ENCODE measurements at places on chromosomes 4 and X.

DNA sequence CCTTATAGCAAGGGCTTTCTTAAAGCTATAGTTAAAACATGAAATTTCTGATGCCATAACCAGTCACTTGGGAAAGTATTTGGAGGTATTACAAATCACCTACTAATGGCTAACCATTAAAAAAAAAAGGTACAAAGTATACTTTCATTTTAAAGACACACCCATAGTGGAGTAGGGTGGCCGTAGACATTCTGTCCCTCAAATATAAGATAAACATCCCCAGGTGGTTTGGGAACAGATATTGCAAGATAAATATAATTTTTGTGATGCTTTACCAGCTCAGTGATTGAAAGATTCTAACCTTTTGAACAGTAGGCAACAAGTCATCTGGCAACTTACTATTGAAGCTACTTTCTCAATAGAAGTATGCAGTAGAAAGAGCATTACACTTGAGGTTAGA, 6.2 kb upstream of the FAT1 start:
- no peak for DNase-seq

DNA sequence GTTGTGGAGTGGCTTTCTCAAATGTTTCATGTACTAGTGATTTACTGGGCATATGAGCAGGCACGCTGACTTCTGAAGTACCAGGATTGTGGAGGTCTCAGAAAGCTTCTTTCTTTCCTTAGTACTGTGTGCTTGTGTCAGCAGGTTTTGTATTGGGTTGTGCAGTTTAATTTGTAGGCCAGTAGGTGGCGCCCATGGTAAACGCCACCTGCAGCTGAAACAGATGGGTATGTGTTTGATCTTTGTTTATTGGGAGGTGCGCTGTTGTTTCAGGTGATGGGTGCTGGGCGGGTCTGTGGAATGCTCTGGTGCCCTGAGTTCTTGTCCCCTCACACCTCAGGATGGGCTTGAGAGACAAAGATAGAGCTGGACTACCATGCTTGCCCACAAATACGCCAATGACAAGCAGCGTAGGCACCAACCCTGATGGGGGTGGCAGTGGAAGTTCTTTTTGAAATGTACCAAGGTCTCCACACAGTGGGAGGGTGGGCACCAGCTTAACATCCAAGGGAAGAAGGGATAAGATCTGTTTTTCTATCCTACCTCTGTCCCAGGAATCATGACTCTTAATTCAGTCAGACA, 141.5 kb downstream of the RPS6KA6 start:
- DNase-seq: peak; percentile 0

GRCh38 chrX:110588164-110588563, 207.5 kb downstream of the CHRDL1 start:
- DNase-seq: no peak

DNA sequence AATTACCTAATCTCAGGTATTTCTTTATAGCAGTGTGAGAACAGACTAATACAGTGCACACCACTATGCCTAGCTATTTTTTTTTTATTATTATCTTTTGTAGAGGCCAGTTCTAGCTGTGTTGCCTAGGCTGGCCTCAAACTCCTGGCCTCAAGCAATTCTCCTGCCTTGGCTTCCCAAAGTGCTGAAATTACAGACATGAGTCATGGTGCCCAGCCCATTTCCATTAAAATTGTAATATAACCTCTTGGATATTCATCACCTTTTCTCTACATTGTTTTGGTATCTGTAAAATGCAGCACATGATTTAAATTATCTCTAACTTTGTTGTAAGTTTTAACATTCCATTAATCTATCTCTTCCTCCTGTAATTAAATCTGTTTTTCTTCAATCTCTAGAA, 2052.9 kb downstream of the ARAP2 start:
- DNase-seq: no peak

DNA sequence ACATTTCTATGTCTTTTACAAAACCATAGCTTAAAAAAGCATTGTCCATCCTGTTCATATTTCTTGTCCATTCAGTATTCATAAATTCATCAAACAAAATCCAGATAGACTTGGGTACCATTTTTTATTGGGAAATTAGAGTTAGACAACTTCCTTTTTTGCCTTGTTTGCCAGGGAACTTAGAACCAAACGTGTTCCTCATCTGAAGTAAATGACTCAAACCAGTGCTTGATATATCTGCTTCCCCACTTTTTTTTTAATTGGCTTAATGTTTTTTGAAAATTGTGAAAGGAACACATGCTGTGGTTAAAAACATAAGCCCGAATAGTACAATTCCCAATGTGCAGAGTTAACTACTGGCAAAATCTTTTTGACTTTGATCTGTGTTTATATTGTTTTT, 44.2 kb downstream of the DLG3 start:
- no peak for DNase-seq

- peak; percentile 82 for DNase-seq
Observed at GRCh38 chrX:79107891-79108718, 36.4 kb upstream of the GPR174 start.

DNA sequence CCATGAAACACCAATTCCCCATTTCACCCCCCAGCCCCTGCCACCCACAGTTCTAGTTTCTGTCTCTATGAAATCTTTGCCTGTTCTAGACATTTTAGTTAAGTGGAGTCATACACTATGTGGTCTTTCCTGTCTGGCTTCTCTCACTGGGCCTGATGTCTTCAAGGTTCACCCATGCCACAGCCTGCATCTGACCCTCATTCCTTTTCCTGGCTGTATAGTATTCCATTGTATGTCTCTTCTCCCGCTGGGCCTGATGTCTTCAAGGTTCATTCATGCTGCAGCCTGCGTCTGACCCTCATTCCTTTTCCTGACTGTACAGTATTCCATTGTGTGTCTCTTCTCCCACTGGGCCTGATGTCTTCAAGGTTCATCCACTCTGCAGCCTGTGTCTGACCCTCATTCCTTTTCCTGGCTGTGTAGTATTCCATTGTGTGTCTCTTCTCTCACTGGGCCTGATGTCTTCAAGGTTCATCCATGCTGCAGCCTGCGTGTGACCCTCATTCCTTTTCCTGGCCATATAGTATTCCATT, 191.7 kb downstream of the CRLF2 start:
- no peak for DNase-seq

DNA sequence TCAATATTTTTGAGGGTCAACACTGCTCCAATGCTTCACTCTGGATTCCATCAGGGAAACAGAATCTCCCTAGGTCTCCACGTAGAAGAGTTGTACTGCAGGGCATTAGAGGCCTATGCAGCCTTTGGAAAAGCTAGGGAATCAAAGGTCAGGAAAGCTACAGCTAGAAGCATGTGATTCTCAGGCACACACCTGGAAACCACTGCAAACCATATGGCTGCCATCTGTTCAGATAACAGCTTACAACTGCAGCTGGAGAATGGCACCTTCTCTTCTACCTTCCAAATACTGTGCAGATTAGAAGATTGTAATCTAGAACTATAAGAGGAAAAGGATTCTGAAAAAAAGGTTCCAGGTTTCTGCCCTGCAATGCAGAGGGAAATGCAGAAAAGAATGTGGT, 60.6 kb downstream of the BTC start:
- DNase-seq: no peak

- DNase-seq: no peak
Observed at GRCh38 chrX:45164021-45164621, 36.6 kb downstream of the DIPK2B start.

- peak; percentile 53 for DNase-seq
Observed at GRCh38 chr4:67558493-67558892, at the start of gene STAP1. TSS of gene STAP1 (plus strand) at chr4:67558727. CDS start at chr4:67558810, 83 bp downstream.

DNA sequence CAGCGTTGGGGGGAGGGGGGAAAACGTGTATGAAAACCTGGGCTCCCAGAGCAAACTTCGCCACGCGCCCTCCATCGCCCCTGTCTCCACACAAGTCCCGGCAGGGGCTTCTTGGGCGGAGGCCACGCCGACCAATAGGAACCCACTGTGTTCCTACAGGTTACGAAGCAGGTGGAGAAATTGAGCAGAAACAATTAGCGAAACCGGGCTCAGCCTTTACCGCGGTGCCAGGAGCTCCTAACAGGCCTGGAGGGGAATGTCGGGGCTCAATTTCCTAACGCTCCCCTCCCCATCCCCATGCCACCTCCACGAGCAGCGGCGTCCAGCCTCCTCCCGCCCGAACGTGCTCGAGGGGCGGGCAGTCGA, 589 bp upstream of the KIT start:
- no peak for DNase-seq

- peak; percentile 82 for DNase-seq
Observed at GRCh38 chrX:153926858-153927671, 1.0 kb upstream of the ARHGAP4 start.

DNA sequence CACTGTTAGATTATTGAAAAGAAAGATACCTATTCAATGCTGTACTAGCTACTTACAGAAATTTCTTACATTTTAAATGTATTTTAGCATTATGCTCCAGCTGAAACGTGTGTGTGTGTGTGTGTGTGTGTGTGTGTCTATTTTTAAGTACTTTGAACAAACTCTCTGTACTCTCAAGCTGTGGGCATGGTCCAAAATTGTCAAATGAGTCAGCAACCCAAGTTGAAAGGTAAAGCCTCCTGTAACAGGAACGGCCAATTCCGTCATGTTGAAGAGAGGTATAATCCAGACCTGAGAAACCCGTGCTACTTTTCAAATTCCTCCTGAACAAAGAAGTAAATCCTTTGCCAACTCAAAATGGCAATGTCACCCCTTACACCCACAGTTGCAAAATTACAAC, 20.5 kb downstream of the MAOB start:
- no peak for DNase-seq

- DNase-seq: no peak
Observed at GRCh38 chr4:147950841-147951240, 219.0 kb downstream of the ARHGAP10 start.

Measured in CD4-positive, alpha-beta T cell treated with Interleukin-10 for 1 hour (primary cell).